ENCODE measurements at places on chromosomes 1 and 21.

DNA sequence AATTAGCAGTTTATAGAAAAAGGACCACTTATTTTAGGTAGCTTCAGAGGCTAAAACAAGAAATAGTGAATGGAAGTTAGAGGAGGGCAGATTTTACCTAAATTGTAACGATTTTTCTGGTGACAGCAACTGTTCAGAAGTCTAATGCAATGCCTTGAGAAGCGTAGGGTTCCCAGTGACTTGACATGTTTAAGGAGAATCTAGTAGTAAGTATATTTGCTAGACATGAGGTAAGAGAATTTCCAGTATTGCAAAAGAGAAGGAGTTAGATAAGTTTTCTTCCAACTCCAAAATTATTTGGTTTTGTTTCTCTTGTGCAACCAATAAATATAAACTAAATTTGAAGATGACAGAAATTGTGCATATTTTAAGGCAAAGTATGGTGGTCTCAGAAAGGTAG lies 140.0 kb downstream of the SMYD3 start:
- no peak for DNase-seq

DNA sequence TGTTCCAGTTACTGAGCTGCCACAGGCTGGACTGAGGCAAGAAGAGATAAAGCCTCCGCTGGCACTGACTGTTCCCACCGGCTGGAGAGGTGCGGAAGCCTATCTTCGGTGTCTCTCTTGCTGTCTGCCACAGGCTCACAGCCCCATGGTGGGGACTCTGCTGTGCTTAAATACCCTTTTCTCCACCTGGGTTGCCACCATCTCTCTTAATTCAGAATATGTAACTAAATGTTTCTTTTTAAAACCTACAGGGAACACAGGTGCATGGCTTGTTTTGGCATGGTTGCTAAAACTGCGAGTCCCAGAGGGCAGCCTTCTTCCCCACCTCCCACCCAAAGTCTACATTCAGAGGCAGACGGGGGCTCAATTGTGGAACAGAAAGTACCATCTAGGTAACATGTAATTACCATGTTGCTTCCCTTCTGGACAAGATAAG lies 8.1 kb upstream of the LBR start:
- DNase-seq: no peak

GRCh38 chr1:92030656-92031107 lies 897 bp downstream of the EPHX4 start:
- DNase-seq: peak; percentile 24

- no peak for DNase-seq
These were observed 32.3 kb upstream of the CITED4 start for GRCh38 chr1:40894455-40894854.

- no peak for DNase-seq
These were observed 236.4 kb upstream of the BEND5 start for GRCh38 chr1:49013079-49013478.

GRCh38 chr1:116270316-116271057 lies 102.6 kb upstream of the ATP1A1 start:
- DNase-seq: no peak

- no peak for DNase-seq
These were observed 34.5 kb upstream of the CD58 start for GRCh38 chr1:116605315-116605714.
